Spleen (tissue), 13 donors: ENCODE measurements at places on chromosomes 7 and 10. TPM values are rescaled to one million over a fixed set of nuclear protein-coding genes. Genes with fewer than 3 reads are reported as not detected.

DNA sequence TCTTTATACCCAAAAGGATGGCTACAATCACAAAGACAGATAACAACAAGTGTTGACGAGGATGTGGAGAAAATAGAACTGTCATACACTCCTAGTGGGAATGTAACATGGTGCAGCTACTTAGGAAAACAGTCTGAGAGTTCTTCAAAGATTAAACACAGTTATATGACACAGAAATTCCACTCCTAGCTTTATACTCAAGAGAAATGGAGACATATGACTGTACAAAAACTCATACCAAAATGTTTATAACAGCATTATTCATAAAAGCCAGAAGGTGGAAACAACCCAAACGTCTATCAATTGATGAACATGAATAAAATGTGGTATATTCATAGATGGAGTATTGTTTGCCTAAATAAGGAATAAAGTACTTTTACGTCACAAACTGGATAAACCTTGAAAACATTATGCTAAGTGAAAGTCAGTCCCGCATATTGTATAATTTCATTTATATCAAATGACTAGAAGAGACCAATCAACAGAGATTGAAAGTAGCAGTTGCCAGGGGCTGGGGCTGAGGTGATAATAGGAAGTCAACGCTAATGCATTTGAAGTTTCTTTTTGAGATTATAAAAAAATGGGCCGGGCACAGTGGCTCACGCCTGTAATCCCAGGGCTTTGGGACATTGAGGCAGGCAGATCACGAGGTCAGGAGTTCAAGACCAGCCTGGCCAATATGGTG is 61.6 kb upstream of the SRPK2 start:
- DNase-seq, result no peak

- DNase-seq, result no peak
Observed at GRCh38 chr10:73806176-73806950, 5.0 kb downstream of the NDST2 start.

- DNase-seq, result no peak
Observed at GRCh38 chr7:119945822-119946221, 327.2 kb upstream of the KCND2 start.

- DNase-seq, result no peak
Observed at GRCh38 chr10:30247704-30248103, 101.4 kb downstream of the MTPAP start.

GRCh38 chr7:88071994-88072714 is 138.1 kb downstream of the ADAM22 start:
- no peak for DNase-seq

- no peak for DNase-seq
Observed at GRCh38 chr7:159317294-159317693, 172.6 kb upstream of the VIPR2 start.

DNA sequence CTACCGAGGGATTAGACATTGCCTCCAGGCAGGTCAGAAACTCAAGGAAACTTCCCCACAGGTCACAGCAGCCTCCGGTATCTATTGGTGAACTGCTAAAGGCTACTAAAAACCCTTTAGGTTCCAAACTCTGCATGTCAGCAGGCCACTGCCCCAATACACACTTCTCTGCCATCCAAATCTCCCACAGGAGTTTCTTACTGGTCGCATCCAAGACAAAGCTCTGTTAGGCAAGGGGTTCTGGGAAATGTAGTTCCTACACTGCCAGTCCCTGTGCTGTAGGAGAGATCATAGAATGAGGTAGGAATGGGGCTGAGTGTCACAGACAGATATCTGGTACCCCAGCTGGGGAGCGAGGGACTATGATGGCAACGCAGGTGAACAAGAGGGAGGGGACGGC is 757.0 kb upstream of the C7orf33 start:
- DNase-seq, result no peak

Gene FFAR4
- not detected for total RNA-seq

Gene LRRN3
- total RNA-seq, result not detected

Gene LRRC27
- total RNA-seq, result 11.9 TPM

Gene ATG9B
- 3.8 TPM for total RNA-seq
